ENCODE measurements at places on chromosomes 7 and 10. TPM values are rescaled to one million over a fixed set of nuclear protein-coding genes. Genes with fewer than 3 reads are reported as not detected.

DNA sequence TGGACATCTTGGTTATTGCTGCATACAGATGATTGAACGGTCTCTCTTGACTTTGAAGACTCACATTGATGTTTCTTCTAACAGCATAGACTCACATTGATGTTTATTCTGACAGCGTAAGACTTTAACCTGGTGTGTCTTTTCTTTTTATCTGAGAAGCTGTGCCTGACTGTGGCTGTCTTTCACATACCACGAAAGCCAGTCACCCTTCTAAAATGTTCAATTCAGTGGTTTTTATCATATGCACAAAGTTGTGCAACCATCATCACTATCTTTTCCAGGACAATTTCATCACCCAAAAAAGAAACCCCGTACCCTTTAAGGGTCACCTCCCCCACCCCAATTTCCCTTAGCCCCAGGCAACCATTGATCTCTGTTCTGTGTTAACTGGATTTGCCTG, 24.7 kb downstream of the CELF2 start:
- DNase-seq = no peak

DNA sequence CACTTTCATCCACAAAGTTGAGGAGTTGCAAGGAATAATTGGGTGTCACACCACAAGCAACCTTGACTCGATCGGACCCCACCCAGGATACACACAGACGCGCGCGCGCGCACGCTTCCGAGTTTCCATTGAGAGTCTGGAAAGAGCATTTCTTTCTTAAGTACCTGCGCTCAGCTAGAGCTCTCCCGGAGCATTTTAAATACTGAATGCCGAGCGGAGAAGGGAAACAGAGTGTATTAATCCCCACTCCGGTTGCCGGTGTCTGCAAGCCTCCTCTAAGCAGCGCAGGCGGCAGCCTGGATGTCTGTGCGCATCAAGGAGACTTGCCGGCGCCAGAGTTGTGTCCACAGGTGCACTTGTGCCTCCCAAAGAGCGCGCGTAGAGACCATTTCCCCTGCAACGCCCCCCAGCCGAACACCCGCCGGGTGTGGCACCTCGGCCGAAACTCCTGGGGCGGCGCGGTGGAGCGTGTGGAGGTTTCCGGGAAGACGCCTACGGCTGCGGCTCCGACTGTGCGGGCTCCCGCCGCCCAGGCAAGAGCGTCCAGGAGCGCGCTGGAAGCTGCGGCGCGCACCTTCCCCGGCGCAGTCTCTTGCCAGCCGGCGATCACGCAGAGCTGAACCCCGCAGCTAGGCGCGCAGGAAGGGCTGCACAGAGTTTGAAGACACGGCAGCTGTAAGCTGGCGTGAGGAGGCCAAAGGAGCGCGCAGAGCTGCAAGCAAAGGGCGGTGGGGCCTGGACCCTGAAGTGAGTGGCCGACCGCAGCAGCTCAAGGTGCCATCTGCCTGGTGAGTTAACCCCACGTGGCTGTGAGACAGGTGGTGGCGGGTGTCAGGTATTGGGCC, 1.1 kb upstream of the FEZF1 start:
- no peak for DNase-seq

DNA sequence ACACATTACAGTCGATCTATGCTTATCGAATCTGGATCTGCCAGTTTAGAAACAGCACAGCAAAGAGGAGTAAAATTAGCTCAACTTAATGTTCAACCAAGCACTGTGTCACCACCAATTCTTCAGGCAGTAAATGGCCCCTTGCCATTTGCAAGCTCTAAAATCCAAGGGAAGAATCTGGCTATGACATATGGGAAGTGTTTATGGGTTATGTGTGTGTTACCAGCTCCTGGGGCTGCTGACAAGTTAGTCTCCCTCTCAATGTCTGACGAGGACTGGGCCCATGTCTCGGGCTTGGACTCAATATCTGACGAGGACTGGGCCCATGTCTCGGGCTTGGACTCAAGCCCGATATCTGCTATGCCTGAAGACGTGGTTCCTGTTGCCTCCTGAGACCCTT, 5.7 kb upstream of the ITIH2 start:
- DNase-seq = no peak

GRCh38 chr10:103224133-103224532, 21.6 kb upstream of the RPEL1 start:
- DNase-seq = no peak

- no peak for DNase-seq
These were observed 10.4 kb downstream of the CUL2 start for GRCh38 chr10:35079763-35080162.

GRCh38 chr7:157916946-157917640, 580.3 kb downstream of the DNAJB6 start:
- no peak for DNase-seq

- DNase-seq = no peak
These were observed 362.5 kb downstream of the MALRD1 start for GRCh38 chr10:19411119-19411518.

DNA sequence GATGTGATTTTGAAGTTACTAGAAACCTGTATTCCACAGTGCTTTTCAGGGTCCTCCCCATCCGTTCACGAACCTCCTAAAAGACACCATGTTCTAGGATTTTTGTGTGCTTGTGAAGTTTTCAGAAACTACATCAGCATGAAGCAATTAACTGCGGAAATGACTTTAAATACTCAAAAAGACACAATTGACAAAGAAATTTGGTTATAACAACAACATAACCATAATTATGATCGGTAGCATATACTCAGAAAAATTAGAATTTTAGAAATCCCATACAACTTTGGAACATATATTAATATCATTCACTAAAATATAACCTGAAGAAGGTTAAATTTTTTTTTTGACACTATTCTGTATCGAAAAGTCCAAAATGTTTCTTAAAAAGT, 43.8 kb upstream of the FAM20C start:
- DNase-seq = no peak

DNA sequence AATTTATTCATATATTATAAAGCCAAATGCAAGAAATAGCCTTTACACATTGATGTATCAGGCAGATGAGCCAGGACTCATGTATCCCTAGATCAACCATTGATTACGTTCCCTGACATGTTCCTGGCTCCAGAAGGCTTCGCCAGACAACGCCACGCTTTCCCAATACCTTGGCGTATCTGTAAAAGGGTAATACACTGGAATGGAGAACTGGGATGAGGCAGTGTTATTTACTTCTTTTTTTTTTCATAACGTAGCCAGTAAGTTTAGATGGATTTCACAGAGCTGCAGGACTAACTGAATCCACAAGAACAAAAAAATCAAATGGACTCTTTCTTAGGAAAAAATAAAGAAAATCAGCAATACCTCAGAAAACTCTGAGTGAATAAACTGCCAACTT, 588.1 kb upstream of the SEMA3D start:
- no peak for DNase-seq

DNA sequence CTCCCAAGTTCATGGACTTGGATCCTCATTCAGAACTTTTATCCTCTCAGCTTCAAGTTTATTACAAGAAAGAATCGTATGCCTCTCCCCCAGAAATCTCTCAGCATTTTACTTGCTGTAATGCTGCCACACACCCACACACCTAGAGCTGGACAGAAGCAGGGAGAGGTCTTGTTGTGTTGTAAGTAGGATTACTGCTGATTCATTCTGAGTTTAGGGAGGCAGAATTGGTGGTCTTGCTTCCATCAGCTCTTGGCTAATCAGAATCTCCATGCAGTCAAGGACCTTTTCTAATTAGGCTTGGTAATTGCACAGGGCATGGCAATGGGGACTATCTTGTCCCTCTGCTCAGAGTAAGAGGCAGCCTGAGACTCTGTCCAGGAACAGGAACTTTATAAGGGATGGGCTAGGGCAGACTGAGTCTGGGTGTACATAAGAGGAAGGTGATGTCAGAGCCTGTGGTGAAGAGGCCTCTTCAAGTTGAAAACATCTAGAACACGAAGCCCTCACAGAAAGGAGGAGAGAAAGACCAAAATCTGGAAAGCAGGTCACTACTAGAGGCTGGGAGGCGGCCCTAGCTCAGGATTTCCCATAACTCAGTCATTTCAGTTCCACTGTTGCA, 7.0 kb upstream of the PTPRE start:
- DNase-seq = peak; percentile 84

Gene MYO3A
- polyA plus RNA-seq = not detected
